ENCODE measurements at places on chromosomes 1 and 21.
A peak's percentile ranks its signal among the peaks of the same experiment; 100 is the strongest.

DNA sequence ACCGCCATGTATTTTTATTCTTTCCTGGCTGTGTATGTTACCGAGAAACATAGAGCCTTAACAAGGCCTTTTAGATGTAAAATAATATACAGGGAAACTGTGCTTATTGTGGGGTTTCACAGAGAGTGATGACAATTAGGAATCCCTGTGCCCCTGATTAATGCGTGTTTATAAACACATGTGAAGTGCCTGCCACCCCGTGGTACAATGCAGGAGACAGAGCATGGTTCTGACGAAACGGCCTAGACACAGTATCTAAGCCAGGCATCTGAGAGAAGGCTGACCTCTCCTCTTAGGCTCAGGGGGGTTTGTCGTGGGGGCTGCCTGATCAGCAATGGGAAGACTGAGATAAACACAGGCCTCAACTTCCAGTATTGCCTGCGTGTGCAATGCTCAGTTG is 200.0 kb downstream of the AJAP1 start:
- no peak for DNase-seq

- no peak for DNase-seq
Observed at GRCh38 chr1:6081901-6082300, 36.2 kb downstream of the KCNAB2 start.

DNA sequence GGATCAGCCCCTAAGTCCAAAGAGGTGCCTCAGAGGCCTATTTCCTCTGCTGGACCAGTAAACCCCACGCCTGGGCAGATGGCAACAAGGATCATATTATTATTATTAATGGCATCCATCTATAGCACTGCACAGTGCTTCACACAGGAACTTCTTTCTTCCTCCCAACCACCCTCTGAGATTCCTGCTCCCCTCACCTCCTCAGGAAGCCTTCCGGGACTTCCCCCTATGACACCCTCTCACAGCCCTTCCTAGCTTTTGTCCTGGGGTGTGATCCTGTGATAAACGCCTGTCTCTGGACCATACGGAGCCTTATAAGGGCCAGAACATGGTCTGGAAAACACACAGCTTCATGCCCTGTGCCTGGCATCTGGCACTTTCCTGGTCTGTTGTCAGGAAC is 3.2 kb downstream of the FBXO2 start:
- no peak for DNase-seq

DNA sequence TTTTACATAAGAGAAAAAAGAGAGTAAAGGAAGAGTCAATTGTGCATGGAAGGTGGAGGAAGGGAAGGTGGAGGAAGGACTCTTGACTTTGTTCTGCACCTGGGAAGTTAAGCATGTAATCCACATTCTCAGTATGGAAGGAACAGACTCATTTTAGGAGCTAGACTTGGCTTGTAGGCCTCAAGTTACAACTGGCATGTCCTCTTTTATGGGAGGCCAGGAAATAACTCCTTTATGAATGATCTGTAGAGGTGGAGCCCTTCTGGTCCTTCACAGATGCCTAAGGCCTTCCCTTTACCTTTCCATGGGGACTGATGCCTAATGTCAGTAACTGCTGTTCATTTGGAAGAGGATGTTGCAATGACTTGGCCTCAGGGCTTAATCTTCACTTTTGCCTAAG is 29.4 kb upstream of the CCSAP start:
- DNase-seq, result no peak

- DNase-seq, result no peak
Observed at GRCh38 chr1:72336776-72337175, 54.4 kb upstream of the NEGR1 start.

GRCh38 chr1:44040846-44041245 is 9.6 kb upstream of the SLC6A9 start:
- no peak for DNase-seq

DNA sequence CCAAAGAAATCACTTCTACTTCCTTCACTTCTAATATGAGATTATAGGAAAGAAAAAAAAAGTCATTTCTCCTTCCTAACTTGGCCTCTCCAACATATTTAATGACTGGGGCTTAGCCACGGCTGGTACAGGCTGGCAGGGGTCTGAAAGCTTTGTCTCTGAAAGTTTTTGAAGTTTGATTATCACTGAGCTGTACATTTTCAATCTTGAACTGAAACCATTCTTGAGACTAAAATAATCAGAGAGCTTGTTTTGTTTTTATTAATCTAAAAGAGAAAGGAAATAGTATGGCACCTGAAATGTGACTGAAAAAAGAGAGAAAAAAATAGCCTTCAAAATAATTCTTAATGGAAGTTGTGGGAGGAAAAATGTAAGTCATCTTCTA is 3.8 kb upstream of the KRTAP19-8 start:
- no peak for DNase-seq

DNA sequence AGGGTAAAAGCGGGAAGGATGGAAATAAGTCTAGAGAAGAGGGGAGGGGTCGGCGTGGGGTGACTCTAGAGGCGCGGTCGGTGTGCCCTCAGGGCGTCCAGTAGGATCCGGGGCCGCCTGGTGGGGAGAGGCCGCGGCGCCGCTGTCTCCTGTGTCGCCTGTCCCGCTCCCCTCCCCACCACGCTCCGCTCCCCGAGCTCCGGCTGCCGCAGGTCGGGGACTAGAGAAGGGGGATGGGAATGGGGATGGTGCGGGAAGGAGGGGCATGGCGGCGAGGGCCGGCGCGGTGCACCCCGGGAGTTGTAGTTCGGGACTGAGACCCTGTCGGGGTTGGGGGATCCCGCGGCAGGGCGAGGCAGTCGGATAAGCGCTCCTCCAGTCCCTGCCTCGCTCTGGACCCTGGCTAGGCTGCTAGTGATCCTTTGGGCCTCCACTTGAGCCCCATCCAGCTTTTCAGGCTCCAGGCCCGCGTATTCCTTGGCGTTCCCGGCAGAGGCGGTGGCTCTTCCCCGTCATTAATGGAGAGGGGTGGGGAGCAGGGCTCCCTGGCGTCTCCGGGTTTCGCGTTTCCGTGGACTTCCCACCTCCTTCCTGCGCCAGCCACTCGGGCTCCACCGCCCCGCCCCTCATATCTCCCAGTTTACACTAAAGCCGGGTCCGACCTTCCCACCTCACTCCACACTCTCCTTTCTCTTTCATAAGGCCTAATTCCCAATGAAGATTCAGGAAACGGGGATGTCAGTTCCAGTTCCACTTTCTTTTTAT is at the start of gene ENTREP3:
ENTREP3 (minus strand) TSS at position 241 of the 765 bp plus-strand sequence. CDS start 606 bp downstream, outside the sequence.
- DNase-seq, result peak; percentile 84

DNA sequence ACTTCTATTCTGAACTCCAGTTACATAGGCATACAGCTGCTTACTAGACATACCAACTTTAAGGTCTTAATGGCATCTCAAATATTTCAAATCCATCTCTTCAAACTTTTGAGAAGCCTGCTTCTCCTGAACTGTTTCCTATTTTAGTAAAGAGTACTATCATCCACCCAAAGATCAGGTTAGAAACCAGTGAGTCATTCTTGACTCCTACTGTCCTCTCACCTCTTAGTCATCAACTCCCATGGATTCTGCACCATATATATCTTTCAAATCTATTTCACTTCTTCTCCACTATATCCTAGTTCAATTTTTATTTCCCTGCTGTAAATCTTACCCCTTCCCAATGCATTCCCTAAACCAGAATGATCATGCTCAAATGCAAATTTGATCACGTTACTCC is 18.1 kb upstream of the BEND5 start:
- no peak for DNase-seq

GRCh38 chr1:34684266-34684665 is 70.6 kb upstream of the GJB5 start:
- DNase-seq, result no peak

DNA sequence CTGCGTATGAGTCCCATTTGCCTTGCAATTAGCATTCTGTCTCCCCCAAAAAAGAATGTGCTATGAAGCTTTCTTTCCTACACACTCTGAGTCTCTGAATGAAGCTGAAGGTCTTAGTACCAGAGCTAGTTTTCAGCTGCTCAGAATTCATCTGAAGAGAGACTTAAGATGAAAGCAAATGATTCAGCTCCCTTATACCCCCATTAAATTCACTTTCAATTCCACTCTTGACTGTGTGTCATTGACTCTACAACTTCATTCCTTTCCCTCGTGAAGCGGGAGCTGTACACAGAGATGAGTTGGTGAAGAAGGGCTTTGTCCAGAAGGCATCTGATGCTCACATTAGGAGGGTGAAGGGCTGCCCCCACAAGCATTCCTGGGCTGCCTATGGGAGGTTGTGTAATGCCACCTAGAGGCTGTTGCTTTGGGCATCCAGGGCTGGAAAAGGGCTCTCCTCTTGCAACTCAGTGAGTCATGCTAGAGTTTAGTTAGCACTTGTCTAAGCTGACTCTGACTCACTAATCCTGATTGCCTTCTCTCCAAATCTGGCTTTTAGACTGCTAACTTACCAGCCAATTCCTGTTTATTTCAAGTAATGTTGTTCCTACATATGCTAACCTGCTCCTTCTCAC is 1.8 kb downstream of the SPRR1B start:
- DNase-seq, result no peak

GRCh38 chr21:41064334-41064791 is 103.6 kb upstream of the BACE2 start:
- no peak for DNase-seq

- peak; percentile 81 for DNase-seq
Observed at GRCh38 chr1:161486806-161487741, 18.2 kb upstream of the FCGR2A start.

- peak; percentile 83 for DNase-seq
Observed at GRCh38 chr1:39196244-39197215, 8.0 kb upstream of the MACF1 start.

- no peak for DNase-seq
Observed at GRCh38 chr1:88791192-88791591, 100.2 kb downstream of the GTF2B start.

DNA sequence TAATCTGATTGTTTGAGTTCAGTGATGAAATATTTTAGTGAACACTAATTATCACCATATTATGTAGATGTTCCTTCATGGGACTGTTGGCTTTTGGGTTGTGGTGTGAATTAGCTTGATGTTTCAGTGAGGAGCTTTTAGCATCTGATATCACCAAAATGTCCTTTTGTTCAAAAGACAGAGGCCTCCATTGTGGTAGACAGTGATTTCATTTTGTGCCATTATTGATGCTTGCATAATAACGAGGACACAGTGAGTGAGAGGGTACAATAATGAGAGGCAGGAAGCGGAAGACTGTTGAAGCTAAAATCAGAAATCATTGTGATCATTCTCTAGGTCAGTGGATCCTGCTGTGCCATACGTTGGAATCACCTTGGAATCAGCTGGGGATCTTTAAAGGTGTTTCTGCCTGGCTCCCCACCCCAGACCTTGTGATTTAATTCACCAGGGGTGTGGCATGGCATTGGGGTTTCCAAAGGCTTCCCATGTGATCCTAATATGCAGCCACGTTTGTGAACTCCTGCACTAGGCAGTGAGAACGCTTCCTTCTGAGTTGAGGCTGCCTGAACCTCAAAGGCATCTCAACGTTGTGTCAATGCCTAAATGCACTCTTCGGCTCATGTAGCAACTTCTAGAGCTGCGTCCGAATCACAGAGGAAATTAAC is 82.1 kb upstream of the KIF1B start:
- DNase-seq, result no peak

GRCh38 chr1:99173282-99173681 is 91.0 kb upstream of the PLPPR4 start:
- DNase-seq, result no peak

GRCh38 chr21:46011267-46011967 is 29.8 kb downstream of the COL6A1 start:
- DNase-seq, result no peak

- no peak for DNase-seq
Observed at GRCh38 chr1:178485541-178485981, 11.2 kb downstream of the CLEC20A start.

GRCh38 chr1:179743679-179744400 is 749 bp downstream of the FAM163A start:
- no peak for DNase-seq

GRCh38 chr1:71859806-71860205 is 422.5 kb downstream of the NEGR1 start:
- no peak for DNase-seq

GRCh38 chr1:111758373-111758772 is 2.7 kb downstream of the DDX20 start:
- no peak for DNase-seq

GRCh38 chr1:200901350-200901749 is 6.7 kb downstream of the INAVA start:
- DNase-seq, result no peak

- DNase-seq, result no peak
Observed at GRCh38 chr1:41469706-41470105, 14.8 kb downstream of the EDN2 start.

DNA sequence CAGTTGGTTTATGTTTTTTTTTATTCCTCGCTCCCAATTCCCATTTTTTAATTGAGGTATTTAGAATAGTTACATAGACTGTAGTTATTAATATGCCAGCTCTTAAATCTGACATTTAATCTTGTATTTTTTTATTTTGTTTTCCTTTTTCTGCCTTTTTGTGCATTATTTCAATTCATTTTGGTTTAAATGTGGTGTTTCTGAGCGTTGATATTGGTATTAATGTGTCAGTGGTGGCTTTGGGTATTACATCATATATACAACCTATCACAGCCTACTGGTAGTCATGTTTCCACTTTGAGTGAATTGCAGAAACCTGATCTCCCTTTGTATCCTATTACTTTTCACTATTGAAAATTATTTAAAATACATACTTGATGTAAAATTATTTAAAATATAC is 1027.3 kb downstream of the KCNT2 start:
- no peak for DNase-seq

GRCh38 chr1:26012864-26013263 is 8.7 kb upstream of the EXTL1 start:
- no peak for DNase-seq

GRCh38 chr1:95041491-95042165 is 31.1 kb downstream of the ALG14 start:
- DNase-seq, result no peak

- no peak for DNase-seq
Observed at GRCh38 chr1:93749894-93750301, 68.3 kb upstream of the BCAR3 start.

DNA sequence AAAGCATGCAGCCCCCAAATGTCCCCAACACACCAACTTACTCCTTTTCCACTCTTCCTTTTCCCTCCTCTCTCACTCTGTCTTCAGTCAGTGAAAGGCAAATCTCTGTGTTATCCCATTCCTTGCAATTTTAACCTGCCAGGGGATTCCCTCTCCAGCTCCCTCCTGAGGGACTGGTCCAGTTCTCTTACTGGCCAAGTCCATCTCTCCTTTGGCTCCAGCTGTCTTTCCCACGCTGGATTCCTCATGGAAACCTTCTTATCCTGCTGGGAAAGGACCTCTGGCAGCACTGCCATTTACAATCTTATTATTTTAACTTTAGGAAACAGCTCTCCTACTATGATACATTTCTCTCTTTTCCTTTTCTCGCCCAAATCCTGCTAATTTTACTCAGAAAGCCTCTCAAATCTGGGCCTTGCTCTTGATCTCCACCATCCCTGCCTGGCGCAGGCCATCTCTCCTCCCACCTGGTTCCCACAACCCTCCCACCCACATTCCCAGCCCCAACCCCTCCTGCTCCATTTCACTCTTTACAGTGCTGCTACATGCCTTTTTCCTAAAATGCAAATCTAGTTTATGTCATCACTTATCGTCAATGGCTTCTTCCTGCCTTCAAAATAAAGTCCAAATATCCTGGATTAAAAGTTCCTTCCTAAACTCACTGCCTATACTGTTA is 72.7 kb upstream of the CNN3 start:
- DNase-seq, result no peak

- DNase-seq, result no peak
Observed at GRCh38 chr1:18293291-18293690, 185.7 kb downstream of the IGSF21 start.
